Activated gamma-delta T cell treated with Interleukin-2 at 50 U/mL for 16 hours (primary cell): ENCODE measurements at places on chromosomes 5 and 9.

GRCh38 chr5:81167544-81167943, 65.6 kb upstream of the CKMT2 start:
- DNase-seq, result no peak

- DNase-seq, result no peak
These were observed 50.9 kb upstream of the SARDH start for GRCh38 chr9:133788819-133789717.

- peak; percentile 76 for DNase-seq
These were observed 487 bp upstream of the EBF1 start for GRCh38 chr5:159100025-159100781.

- no peak for DNase-seq
These were observed 218.5 kb upstream of the DAPK1 start for GRCh38 chr9:87278971-87279733.

DNA sequence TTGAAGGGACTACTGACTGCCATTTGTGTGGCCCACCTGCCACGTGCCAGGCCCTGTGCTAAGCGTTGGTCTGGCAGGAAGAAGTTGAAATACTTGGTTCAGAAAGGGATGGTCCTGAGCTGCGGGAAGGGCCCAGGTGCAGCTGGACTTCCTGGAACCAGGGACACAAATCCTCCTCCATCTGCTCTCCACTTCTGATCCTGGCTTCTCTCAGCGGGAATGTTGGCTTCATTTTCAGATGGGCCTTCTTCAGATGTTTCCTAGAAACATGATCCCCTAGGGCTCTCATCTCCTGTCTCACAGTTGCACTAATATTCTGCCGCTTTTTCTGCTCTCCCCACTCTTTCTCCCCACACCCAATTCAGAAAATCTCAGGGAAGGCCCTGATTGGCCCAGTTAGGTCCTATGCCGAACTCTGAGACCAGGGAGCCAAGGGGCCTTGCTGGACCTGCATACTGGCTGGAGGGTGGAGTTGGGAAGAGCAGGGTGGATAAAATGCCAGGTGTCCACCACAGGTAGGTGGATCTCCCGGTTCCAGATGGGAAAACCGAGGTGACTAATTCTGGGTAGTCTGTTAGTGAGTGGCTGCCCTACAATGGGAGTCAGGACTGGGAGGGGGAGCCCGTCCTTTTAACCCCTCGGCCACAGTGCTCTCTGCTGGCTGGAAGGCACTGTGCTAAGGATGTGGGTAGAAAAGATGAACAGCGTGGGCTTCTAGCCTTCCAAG, 19.4 kb downstream of the PSAT1 start:
- no peak for DNase-seq

DNA sequence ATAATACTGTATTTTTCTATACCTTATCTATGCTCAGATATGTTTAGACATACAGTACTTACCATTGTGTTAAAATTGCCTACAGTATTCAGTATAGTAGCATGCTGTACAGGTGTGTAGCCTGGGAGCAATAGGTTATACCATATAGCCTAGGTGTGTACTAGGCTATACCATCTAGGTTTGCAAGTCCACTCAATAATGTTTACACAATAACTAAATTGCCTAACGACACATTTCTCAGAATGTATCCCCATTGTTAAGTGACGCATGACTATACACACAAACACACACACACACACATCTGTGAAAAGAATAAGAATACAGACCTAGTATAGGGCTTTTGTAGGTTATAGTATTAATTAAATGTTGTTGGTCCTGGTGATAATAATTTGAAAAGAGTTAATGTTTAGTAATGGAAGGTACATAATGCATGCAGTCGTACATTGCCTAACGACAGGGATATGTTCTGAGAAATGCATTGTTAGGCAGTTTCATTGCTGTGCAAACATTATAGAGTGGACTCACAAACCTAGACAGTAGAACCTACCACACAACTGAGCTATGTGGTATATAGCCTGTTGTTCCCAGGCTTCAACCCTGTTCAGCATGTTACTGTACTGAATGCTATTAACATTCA, 13.6 kb downstream of the TDRD7 start:
- no peak for DNase-seq

- DNase-seq, result no peak
These were observed 413.5 kb upstream of the WWC1 start for GRCh38 chr5:167877924-167878323.

DNA sequence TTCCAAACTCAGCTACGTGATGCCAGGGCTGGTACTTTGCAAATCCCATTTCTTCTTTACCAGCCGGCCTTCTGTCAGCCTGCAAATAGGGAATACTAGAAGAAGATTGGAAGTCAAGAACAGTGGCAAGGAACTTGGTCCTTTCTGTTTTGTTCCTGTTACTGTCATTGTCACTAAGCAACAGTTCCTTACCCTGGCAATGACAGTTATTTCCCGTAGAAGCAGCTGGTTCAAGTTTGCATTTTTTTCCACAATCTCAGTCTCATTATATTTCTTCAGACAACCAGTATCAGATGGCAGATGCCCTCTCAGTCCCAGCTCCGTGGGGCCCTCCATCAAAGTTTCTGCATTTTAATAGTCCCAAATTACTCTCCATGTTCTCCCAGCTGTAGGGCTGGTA, 9.1 kb upstream of the C1QTNF2 start:
- DNase-seq, result no peak

- no peak for DNase-seq
These were observed 4.1 kb downstream of the FBXW11 start for GRCh38 chr5:172002310-172002709.

DNA sequence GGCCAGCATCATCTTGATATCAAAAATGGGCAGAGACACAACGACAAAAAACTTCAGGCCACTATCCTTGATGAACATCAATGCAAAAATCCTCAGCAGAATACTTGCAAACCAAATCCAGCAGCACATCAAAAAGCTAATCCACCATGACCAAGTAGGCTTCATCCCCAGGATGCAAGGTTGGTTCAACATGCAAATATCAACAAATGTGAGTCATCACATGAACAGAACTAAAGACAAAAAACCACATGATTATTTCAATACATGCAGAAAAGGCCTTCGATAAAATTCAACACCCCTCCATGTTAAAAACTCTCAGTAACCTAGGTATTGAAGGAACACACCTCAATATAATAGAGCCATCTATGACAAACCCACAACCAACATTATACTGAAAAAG, 8.5 kb downstream of the MTREX start:
- no peak for DNase-seq

- DNase-seq, result no peak
These were observed 1573.4 kb downstream of the EFNA5 start for GRCh38 chr5:106097340-106097739.

- no peak for DNase-seq
These were observed 746.1 kb upstream of the MEF2C start for GRCh38 chr5:89628876-89629635.

GRCh38 chr9:130117376-130117775, 54.8 kb upstream of the NCS1 start:
- no peak for DNase-seq

DNA sequence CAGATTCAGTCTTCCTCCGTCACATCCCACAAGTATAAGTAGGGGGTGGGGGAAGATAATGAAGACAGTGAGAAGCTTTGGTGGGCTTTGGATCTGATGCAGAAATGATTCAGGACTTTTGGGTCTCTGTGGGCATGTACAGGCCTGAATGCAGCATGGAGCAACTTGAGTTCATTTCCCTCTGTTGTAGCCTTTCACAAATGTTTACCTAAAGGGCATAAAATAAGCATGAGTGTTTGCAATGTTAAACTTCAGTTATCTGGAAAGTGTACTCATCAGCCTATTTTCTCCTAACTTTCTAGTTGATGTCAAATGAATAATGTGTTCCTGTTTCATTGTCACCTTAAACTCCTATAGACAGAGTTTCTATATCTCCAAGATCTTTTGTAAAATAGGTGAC, 39.3 kb downstream of the GARNL3 start:
- DNase-seq, result no peak

- no peak for DNase-seq
These were observed 261.2 kb downstream of the ANXA1 start for GRCh38 chr9:73412874-73413273.

GRCh38 chr5:143629871-143630659, 181.9 kb upstream of the HMHB1 start:
- DNase-seq, result no peak

- no peak for DNase-seq
These were observed 1190.1 kb downstream of the CDH12 start for GRCh38 chr5:21663082-21663481.

- DNase-seq, result no peak
These were observed 929.7 kb upstream of the SEMA6A start for GRCh38 chr5:117504305-117504704.

DNA sequence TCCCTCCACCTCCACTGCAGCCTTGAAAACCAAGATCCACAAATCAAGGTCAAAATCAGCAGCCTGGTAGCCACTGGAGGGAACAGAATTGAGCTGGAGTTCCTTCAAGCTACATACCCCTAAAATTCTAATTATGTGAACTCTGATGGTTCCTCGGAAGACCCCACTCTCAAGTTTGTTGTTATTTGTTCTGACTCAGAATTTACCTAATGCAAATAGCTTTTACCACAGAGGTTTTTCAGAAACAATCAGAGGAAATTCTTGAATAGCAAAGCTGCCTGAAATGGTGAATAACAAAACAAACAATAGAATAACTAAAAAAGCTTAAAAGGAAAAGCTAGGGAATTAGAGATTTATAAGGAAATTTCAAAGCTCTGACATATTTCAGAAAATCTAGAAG, 220.0 kb downstream of the CDH18 start:
- DNase-seq, result no peak

GRCh38 chr9:13033959-13034693, 245.4 kb downstream of the MPDZ start:
- no peak for DNase-seq

DNA sequence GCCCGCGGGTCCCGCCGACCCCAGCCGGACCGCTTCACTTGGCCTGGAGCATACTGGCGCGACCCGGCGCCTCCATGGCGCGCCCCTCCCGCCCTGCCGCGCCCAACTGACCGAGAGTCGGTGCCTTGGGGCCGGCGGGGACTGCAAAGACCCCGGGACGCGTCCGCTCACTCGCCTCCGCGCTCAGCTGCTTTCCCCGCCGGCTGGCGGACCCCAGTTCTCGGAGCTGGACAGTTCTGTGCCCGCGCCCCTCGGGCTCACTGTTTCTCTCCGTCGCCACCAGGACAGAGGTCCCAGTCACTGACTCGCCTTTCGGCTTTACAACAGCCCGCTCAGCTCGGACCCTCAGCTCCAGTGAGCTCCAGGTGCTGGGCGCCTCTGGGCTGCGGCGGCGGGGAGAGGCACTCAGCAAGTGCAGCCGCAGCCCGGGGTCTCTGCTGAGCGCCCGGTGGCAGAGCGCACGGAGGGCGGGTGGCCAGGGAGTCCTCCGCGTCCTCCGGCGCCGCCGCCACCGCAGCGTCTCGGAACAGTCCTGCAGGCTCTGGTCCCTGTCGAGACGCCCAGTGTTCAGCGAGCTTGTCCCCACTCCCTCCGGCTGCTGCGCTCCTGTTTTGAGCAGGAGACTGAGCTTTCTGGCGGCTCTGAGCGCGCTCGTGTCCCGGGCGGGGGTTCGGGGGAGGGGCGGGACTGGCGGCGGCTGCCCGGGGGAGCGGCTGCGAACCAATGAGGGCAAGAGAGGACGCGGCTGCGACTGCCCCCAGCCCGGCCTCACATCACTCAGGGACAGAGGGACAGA, at the start of gene SMIM32:
TSS of gene SMIM32 (minus strand) at position 637 of the 796 bp plus-strand sequence. CDS start 638 bp downstream, outside the sequence.
- no peak for DNase-seq

- DNase-seq, result no peak
These were observed 191.8 kb downstream of the MELK start for GRCh38 chr9:36764364-36765076.

DNA sequence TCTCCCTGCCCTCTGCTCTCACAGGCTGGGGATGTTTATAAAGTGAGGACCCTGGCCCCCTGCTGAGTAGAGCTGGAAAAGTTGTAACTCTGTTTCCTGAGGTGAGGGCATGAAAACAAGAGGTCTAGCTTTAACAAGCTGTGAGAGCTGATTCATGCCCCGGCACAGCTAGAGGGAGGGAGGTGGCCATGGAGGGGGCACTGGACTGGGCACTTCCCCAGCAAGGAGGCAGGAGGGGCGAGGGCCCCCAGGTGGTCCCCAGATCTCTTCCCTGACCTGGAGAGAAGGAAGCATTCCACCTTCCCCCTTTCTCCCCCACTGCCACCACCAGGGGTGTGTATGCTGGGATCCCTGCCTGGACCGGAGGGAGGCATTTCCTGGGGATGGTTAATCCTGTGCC, at the start of gene MSMP:
TSS of gene MSMP (minus strand) at position 13 of the 400 bp plus-strand sequence. CDS start 147 bp downstream, outside the sequence.
- no peak for DNase-seq

GRCh38 chr5:94361832-94362796, 256.3 kb downstream of the KIAA0825 start:
- DNase-seq, result no peak

DNA sequence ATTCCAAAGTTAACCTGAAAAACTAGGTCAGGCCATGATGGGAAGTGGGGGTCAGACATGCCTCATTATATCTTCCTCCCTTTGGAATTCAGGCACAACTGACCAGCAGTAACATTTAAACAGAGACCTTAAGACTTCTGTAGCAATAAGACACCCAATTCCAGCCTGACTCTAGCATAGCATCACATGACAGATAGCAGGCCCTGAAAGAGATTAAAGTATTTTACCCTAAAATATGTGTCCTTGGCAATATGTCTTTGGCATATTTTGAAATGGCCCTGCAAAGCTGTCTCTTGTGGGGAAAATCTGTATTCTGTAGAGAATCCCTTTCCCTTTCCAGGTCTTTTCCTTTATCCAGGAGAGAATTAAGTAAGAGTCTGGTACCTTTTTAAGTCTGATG, 34.3 kb downstream of the S1PR3 start:
- DNase-seq, result no peak

- DNase-seq, result no peak
These were observed 200.5 kb upstream of the TLE4 start for GRCh38 chr9:79371301-79371700.

DNA sequence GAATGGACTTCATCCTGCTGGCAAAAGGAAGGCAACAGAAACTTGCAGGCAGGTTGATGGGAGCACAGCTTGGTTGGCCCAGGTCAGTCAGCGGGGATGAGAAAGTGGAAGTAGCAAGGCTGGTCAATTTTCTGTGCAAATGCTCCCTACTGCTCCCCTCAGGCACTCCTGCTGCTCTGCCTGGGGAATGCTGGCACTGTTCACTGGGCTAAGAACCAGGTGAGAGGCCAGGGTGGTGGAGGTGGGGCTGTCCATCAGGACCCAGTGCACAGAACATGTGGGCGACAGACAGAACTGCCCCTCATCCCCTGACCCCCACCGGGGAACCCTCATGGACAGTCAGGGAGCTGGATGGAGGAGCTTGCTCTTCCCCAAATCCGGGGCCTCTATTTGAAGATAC, 593.1 kb downstream of the IRX1 start:
- no peak for DNase-seq

DNA sequence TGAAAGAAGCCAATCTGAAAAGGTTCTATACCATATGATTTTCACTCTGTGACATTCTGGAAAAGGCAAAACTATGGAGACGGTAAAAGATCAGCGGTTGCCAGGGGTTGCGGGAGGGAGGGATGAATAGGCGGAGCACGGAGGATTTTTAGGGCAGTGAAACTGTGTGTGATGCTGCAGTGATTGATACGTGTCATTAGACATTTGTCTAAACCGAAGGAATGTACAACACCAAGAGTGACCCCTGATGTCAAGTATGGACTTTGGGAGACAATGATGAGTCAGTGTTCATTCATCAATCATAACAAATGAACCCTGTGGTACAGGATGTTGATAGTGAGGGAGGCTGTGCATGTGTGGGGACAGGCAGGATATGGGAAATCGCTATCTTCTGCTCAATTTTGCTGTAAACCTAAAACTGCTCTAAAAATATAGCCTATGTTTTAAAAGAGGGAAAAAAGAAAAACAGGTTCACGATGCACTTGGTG, 34.4 kb downstream of the ERGIC1 start:
- DNase-seq, result no peak
